Activated CD4-positive, alpha-beta T cell treated with anti-CD3 and anti-CD28 coated beads for 48 hours (primary cell): ENCODE measurements at places on chromosomes 2 and 18.

- DNase-seq = no peak
Observed at GRCh38 chr2:61356958-61357350, 113.9 kb downstream of the USP34 start.

DNA sequence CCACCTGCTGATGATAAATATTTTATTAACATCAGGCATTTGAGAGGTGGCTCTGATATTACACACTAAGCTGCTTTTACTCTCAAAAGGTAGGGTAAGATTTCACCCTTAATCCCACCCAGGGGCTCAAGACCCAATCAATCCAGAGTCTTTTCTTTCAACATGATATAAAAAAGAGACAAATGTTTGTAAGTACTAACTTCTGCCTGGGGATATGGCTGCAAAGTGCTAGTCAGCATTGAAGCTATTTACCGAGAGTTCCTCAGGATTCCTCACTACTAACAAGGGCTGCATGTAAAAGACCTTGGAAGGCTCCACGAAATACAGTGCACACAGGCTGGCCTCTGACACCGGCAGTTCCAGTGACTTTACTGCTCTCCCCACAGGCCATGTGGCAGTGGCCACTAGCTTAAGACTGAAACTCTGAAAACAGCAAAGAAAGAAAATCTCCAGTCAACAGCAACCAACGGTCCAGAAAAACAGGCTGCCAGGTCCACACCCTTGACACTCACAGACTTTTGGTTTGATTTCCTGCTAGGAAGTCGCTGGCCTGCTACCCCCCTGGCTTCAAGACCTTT is 11.2 kb downstream of the MREG start:
- no peak for DNase-seq

DNA sequence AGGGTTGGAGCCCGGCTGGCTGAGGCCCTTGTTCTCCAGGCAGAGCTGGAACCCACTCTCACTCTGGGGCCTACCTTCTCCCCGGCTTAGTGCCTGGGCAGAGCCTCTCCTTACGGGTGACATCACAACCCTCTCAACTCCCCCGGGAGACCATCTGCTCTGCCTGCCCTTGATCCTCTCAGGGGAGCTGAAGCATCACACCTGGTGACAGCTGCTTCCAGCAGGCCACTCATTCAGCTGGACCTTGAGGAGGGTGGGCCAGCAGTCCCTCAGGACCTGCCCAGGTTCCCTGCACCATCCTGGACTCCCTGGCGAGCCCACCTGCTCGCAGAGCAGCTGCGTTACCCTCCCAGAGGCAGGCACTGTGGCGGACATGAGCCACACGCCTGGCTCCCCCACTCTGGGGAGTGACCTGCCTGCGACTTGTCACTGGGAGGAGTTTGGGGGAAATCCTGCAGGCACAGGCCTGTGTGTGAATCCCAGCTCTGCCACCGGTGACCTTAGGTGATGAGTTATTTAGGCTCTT is 13.1 kb downstream of the HS6ST1 start:
- DNase-seq = no peak

GRCh38 chr2:167924556-167924955 is 322.8 kb downstream of the STK39 start:
- no peak for DNase-seq

GRCh38 chr18:74006143-74006542 is 141.5 kb downstream of the FBXO15 start:
- DNase-seq = no peak

DNA sequence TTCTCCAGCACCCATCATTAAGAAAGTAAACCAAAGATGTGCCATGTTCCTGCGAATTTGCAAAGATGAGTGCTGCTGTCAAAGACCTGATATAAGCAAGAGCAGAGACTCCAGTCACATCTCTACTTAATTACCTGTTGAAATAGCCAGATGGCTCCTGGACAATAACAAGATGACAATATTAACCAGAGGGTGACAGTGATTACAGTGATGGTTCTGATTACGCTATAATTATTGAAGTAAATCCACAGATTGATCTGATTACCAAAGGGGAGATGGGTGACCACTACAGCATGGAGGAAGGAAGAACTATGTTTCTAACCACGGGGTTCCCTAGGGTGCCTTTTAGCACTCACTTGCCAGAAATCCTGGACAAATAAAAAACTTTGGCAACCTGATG is 36.5 kb upstream of the AFF3 start:
- DNase-seq = no peak
